C1 segment of cervical spinal cord (tissue), 14 donors: ENCODE measurements at places on chromosomes 4 and X.

DNA sequence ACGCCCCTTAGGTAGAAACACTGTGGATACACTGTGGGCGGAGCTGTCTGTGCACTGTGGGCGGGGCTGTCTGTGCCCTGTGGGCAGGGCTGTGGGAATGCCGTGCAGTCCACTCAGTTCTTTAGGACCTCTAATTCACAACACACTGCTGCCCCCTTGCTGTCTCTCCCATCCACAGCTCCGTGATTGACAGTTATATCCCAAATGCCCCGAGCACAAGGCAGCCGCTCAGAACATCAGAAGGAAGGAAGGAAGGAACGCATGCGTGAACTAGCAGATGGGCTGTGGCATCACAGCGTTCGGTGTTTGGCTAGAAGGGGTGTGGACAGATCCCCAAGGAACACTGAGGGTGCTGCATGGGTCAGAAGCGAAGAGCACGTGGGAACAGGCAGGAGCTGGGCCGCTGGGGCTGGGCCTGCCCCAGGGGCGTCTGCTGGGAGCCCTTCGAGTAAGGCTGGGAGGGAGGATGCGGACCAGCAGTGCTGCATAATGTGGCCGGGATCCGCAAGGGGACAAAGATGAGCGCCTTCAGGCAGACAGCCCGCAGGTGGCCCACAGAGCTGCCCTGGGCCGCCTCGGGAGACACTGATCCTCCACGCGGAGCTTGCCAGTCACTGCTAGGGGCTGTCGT lies 29.8 kb downstream of the ACOX3 start:
- no peak for DNase-seq

- no peak for DNase-seq
Measured at GRCh38 chrX:111886678-111887077, 10.7 kb downstream of the TRPC5OS start.

DNA sequence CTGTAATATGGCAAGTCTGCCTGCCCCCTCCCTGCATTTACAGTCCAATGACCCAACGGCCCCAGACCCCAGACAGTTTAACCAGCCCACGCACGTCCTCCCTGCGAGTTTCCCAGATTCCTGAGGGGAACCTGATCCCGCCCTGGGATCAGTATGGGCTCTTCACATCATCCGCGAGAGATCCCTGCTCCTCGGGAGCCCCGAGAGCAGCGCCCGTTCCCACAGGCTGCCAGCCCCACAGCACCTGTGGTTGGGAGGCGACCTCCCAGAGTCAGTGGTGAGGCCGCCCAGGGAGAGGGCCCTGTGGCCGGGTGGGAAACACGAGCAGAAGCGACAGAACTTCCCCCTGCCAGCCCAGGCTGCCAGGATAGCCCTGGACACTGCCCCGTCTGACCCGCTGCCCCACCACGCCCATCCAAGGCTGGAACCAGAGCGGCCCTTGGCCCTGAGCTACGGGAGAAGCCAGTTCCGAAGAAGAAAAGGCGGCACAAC lies 32.8 kb downstream of the TSC22D3 start:
- DNase-seq, result no peak

DNA sequence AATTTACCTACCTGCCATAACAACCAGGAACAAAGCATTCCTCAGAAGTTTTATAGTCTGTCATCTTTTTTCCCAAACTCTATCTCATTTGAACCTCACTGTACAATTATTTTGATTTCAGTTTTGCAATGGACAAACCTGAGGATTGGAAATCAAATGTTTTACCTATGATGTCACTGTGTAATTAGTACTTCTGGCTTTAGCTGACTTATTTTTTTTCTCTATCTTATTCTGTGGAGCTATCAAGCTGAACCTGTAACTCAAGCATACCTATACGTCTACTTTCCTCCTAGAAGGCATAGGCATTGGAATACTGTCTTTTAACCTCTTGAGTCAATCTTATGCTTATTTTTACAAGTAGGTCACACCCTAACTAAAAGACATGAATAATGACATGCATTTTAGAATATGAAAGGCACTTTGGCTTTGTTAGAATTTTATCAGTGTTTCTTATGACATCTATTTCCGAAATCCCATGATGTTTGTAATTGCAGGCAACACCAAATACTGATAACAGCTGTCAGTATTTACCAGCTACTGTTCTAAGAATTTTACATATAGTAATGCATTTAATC lies 21.5 kb downstream of the CCSER1 start:
- no peak for DNase-seq

- DNase-seq, result no peak
Measured at GRCh38 chr4:43458293-43458692, 565.8 kb downstream of the GRXCR1 start.
